ENCODE measurements at places on chromosomes 12 and 14.

- DNase-seq: peak; percentile 1
These were observed 47.1 kb downstream of the TBX3 start for GRCh38 chr12:114636723-114637480.

GRCh38 chr14:81400852-81401251 lies 728 bp upstream of the STON2 start:
- peak; percentile 97 for DNase-seq

DNA sequence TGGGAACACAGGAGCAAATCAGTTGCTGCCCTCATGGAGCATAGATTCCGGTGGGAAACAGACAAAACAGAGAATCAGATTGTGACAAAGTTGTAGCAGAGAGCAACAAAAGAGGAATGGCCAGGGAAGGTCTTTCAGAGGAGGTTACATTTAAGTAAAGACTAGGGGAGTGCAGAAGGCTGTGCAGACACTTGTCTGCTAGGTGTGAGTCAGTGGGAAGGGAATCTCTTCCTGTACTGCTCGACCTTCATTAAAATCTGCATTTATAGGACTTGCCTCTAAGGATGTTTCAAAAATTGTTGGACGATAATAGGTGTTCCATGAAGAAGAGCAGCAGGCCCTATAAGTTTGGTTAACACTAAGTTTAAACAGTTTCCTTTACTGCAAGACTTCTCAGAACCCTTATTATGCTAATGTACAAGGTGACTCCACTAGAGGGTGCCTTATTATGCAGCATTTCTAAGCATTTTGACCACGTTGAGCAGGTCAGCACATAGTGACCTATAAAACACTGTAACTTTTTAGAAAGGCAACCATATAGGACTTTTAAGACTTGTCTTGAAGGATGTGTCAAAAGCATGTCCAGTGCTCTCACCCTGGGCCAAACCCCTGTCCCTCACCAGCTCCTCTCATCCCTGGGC lies 91.8 kb upstream of the RIC8B start:
- DNase-seq: peak; percentile 4

GRCh38 chr12:90333424-90333823 lies 621.6 kb downstream of the CCER1 start:
- no peak for DNase-seq

DNA sequence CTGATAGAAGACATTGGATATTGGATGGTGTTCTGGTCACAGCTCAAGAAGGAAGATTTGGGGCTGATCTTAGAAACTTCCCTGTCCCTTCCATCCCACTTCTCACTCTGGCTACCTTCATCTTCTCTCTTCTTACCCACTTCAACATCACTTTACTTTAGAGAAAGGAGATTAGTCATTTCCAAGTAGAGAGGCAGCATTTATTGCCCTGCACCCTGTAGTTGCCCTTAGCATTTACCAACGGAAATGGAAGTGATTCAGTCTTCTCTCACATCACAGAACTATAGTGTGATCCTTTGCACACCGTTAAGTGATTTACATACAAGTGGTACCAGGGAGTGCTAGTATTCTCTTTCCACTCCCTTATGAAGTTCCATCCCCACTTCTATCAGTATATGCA lies 52.4 kb downstream of the PHLDA1 start:
- DNase-seq: peak; percentile 51

DNA sequence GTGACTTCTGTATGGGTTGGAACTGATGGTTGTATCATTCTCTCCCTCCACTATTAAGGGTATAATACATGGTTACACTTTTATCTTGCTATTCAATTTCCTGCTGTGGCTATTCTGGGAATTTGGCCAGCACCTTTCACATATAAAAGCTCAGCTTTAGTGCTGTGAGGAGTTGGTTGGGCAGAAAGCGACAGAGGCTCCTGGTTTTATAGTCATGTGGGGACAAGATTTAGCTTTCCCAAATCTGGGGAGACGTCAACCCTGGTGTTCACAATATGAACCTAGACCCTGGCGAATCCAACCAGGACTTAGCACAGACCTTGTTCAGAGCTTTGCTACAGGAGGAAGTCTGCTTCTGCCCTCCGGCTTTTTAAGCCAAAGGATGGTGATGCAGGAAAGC lies 36.5 kb downstream of the FOS start:
- DNase-seq: no peak

- no peak for DNase-seq
These were observed 1.7 kb downstream of the AJUBA start for GRCh38 chr14:22980672-22981089.

DNA sequence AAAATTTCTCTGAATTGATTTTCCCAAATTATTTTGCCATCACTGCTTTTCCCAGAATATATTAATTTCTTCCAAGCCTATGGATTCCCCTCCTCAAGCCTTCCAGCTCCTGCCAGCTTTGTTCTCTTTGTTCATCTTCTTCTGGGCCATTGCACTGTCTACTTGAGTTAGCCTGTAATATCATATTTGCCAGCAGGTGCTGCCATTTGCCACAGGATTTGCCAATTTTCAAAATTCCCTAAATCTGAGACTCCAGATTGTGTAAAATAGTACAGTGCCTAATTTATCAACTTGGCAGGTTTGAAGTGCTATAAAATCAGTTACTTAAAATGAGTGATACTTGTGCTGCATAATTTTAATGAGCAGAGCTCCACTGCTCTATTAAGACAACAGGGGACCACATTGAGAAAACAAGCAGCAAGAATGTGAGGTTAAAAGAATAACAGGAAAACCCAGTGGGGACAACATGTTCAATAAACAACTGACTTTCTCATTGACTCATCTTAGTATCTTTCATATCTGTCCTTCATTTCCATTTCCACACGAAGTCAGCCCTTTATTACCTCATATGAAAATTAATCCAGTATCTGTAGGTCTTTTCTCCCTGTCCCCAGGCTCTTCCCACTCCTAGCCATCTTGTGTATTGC lies 84.6 kb upstream of the CCDC196 start:
- DNase-seq: no peak

DNA sequence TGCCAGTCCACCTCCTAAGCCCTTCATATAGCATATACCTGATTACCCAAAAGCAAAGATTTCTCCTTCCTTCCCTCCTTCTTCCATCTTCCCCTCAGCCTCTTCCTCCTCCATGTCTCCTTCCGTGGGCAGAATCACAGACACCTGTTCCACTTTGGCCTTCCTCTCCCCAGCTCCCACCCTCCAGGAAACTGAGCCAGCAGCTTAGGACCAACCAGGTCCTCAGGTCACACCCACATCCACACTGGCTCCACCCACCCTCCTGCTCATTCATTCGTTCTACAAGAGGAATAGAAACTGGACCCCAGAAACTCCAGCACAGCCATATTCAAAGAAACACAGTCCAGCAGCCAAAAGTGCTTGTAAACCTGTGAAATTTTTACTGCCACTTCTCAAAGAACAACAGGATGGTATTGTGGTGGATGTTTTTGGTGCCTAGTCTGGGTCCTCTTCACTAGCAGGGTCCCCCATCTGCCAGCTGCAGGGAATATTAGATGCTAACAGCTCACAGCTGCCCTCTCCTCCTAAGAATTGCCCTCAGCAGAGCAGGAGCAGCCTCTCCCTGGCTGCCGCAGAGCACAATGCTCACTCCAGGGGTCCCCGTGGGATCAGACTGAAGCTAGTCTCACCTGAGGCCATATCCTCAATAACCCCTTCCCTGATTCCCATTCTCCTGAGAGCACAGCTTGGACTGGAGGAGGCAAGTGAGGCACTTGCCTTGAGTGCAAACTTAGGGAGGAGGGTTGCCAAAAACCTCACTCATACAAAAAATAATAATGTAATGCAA lies 18.4 kb downstream of the CMKLR1 start:
- peak; percentile 69 for DNase-seq

GRCh38 chr12:127078577-127079350 lies 1188.2 kb upstream of the TMEM132C start:
- DNase-seq: no peak

DNA sequence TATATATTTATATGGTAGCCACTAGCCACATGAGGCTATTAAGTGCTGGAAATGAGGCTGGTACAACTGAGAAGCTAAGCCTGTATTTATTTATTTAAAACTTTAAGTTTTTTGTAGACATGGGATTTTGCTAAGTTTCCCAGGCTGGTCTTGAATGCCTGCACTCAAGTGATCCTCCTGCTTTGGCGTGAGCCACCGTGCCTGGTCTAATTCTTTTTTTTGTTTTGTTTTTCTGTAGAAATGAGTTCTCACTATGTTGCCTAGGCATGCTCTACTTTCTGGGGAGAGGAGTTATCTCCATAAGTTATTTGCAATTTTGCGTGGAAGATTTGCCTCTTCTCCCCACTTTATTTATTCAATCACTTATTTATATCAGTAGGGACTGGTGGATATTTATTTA lies 4.8 kb upstream of the SNRNP35 start:
- DNase-seq: no peak

GRCh38 chr12:116856729-116857128 lies 24.5 kb downstream of the HRK start:
- no peak for DNase-seq

DNA sequence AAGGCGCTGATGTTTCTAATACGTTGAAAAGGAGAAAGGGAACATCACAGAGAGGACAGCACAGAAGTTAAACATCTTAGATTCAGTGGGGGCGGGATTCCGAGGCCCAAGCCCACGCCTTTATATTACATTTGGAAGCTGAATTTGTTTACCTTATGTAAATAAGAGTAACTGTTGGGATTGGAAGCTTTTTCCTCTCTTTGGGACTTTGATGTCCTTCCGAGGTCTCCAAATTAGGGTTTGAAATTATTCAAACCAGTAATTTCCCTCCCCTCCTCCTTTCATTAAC lies 6.4 kb downstream of the FOXA1 start:
- no peak for DNase-seq

DNA sequence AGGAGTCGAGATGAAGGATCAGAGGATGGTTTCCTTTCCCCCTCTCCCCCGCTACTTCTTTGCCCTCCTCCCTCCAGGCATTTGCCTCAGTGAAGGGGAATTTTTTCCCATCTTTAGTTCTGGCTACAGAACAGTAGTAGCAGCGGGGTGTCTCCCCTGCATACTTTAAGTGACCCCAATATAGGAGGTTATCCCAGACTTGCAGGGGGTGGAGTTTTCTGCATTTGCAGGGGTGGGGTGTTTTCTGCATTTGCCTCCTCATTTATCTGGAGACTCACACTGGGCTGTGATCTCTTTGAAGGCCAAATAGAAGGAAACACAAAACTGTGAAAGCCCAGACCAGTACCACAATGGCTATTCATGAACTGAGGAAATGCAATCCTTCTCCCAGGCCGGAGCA lies 19.8 kb downstream of the PTPRB start:
- DNase-seq: no peak

- no peak for DNase-seq
These were observed 234.9 kb downstream of the FLRT2 start for GRCh38 chr14:85764822-85765221.

- peak; percentile 17 for DNase-seq
These were observed 101.0 kb downstream of the DERA start for GRCh38 chr12:16012117-16012516.

GRCh38 chr14:55446127-55446736 lies 5.8 kb upstream of the TBPL2 start:
- DNase-seq: peak; percentile 67

DNA sequence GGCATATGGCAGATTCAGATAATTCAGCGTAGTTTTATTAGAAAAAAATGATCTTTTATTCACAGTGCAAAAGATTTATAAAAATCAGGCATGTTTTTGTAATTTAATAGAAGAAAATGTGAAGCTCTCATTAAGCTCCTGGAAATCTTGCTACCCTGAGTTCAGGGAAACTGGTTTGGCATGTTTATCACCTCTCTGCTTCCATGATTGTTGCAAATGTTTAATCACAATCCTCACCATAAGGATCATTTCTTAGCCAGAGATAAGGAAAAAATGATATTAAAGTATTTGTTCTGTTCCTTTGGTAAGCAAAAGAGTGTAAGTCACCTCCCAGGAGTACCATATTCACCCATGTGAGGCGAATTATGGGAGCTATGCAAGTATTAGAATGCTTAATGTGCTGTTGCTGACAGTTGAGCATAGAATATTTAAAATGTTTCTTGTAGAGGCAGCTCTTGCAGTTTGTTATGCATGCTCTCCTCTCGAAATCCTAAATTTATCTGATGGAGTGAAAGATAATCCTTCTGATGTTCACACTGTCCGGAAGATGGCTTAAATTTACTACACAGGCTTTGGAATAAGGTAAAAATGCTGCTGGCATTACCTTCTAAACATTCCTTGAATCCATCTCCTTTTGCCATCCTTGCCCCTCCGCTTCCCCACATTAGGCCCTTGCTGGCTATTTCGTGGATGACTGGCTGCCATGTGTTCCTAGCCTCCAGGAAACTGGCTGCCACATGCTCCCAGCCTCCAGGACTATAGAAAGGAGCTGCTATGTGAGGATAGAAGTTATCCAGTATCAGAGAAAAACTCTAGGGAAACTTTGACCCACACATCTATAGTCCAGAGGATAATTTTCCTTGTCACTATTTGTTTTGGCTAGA lies 115.8 kb upstream of the CCDC198 start:
- no peak for DNase-seq

- DNase-seq: no peak
These were observed 17.1 kb downstream of the GMFB start for GRCh38 chr14:54471641-54472040.

DNA sequence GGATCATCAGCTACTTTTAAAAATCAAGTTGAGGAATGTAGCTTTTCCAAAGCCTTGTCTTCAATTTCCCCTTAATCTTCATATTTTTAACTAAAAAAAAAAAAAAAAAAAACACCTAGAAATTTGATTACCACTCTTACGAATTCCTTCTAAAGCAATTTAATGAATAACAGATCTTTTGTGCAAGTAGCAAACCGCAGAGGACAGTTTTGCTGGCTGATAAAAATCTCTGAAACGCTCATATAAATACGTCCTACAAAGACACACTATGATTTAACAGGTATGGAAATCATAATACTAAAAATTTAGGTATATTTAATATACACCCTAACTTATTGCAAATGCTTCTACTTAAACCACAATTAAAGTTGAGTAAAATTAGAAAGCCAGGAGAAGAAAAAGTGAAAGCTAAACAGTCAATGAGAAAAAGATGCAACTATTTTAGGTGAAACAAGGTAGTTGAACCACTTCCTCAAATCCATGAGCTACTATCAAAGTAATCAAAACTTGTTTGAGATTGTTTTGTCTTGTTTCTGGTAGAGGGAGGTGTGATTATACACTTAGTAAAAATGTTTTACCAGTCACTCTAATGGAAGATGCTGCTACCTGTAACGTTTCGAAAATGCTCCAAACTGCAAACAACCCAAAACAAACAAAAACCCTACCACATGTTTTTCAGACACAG lies 2.2 kb downstream of the PAWR start:
- DNase-seq: no peak
